Activated CD8-positive, alpha-beta memory T cell treated with anti-CD3 and anti-CD28 coated beads for 4 hours (primary cell): ENCODE measurements at places on chromosomes 7 and 10.

DNA sequence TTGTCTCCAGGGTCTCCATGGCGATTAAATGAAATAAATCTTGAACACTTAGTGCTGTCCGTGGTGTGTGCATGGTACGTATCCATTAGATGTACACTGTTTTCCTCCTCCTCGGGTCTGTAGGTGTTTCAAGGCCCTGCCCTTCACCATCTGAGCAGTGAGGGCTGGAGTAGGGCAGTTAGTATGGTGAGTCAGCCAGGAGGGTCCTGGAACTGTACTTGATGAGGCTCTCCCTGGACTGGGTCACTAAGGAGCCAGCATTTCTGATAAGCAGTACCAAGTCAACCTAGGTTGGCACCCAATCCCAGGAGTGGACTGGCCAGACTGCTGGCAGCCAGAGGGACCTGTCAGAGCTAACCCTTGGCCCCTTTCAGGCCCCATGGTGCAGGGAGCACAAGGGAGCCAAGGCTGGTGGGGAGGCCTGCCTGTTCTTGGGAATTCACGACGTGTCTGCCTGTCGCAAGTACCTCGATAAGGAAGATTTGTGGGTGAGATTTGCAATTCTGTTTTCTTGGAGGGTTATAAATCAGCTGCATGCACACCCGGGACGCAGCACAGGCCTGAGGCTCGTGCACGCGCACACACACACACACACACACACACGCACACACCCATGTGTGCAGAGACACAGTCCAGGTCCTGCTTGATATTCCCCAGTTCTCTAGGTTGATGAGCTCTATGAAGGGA, 114.2 kb downstream of the ZMIZ1 start:
- DNase-seq, result no peak

DNA sequence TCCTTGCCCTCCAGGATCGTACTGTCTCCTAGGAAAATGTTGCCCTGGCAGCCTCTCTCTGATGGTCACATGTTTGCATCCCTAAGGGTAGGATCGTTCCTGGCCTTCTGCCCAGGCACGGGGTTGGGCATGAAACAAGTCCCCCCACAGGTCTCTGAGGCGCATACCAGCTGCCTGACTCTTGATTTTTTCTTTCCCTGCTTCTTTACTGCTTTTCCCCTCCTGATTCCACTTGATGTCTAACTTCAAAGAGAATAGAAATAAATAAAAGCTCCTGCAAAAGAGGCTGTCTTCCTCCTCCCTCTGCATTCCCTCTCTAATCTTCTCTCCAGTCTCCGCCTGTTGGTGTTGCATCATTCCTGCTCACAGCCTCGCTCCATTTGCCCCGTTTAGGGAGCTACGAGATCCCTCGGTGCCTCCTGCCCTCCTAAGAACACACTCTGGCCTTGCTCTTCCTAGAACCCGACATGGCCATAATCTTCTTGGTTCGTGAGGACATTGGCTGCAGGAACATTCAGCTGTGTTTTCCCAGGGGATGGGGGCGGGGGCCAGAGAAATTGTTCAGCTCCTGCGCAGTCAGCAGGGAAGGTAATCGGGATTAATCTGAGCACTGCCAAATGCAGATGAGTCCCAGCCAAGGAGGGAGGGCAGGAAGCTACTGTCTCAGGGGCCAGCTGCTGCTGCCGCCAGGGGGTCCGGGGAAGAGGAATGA, 26.0 kb downstream of the LEP start:
- DNase-seq, result no peak

- no peak for DNase-seq
These were observed 49.7 kb upstream of the JAZF1 start for GRCh38 chr7:28230261-28230660.

DNA sequence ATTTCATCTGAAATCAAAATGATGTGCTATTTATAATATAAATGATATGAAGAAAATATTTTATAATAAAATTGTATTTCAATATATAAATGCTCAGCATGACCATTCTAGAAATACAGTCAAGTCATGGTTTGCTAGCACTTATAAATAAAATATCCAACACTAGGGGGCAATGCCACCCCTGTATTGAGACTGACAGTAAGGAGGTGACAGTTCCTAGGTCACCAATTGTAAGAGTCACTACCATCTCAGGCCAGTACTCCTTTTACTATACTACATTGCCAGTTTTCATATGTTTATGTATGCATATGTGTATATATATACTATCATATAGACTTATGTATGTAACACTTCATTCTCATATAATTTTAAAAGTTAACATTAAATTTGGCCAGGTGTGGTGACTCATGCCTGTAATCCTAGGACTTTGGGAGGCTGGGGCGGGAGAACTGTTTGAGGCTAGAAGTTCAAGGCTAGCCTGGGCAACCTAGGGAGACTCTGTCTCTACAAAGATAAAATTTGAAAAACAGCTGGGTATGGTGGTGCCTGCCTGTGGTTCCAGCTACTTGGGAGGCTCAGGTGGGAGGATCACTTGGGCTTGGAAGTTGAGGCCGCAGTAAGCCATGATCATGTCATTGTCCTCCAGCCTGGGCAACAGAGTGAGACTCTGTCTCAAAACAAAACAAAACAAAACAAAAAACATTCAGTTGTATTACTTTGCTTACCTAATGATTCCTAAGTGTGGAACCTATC, 2.4 kb upstream of the CNOT4 start:
- DNase-seq, result no peak

DNA sequence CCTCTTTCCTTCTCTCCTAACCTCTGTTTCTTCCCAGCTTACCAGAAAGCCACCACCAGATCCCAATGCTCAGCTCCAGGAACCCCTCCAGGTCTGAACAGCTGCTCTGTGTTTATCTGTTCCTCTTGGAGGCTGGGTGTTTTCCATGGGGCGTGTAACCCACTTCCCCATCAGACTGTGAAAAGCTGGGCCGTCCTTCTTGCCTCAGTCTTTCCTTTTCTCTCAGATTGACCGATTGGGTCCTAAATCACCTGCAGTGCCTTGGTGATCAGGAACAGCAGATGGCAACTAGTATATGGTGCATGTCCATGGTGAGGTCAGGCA, 4.8 kb downstream of the SH3PXD2A start:
- DNase-seq, result no peak

DNA sequence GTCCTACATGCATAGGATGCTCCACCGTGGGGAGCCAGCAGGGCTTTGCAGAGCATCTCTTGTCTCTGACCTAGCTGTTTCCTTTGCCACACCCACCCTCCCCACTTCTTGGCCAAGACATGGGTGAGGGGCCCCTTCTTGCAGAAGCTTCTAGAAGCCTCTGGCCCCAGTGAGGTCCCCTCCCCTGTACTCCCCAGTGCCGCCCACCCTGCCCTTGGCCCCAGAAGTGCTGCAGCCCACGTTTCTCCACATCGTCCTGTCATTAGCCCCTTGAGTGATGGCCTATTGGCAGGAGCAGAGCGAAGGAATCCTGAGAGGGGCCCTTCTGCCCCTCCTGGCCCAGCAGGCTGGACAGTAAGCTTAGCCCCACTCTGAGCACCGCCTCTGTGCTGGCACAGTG, 43.7 kb downstream of the ALOX5 start:
- DNase-seq, result no peak

DNA sequence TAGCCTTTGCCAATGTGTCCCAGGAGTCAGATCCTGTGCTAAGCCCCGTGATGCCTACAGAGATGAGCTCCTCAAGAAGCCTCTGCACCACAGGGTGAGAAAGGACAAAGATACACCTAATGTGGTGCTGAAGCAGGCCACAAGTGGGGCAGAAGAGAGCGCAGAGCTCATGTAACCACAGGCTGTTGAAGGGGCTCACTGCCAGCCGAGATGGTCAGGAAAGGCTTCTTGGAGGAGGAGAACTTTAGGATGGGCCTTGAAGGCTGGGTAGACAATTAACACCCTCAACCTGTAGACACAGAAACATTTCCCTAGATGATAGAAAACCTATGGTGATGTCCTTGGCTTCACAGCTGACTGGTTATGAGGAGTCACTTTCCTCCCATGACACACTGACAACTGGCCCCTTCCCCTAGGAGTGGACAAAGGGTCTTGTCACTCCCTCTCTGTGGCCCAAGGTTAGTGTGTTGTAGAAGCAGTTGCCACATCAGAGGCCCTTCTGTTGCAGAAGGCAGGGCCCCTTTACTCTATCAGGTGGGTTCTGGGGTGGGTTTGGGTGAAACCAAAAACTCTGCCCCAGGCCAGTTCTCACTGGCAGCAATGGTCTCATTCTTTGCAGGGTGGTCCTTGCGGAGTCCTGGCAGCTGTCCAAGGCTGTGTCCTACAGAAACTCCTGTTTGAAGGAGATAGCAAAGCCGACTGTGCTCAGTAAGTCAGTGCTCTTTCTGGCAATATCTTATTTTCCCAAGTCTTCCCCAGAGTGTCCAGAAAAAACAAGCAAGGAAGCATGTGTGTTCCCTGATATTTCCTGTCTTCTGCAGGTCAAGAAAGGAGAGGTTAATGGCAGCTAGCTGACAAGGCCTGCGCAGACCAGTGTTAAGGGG, 69.2 kb downstream of the MINDY4 start:
- DNase-seq, result no peak

- DNase-seq, result no peak
These were observed 6.2 kb upstream of the MARVELD1 start for GRCh38 chr10:97707134-97707861.

DNA sequence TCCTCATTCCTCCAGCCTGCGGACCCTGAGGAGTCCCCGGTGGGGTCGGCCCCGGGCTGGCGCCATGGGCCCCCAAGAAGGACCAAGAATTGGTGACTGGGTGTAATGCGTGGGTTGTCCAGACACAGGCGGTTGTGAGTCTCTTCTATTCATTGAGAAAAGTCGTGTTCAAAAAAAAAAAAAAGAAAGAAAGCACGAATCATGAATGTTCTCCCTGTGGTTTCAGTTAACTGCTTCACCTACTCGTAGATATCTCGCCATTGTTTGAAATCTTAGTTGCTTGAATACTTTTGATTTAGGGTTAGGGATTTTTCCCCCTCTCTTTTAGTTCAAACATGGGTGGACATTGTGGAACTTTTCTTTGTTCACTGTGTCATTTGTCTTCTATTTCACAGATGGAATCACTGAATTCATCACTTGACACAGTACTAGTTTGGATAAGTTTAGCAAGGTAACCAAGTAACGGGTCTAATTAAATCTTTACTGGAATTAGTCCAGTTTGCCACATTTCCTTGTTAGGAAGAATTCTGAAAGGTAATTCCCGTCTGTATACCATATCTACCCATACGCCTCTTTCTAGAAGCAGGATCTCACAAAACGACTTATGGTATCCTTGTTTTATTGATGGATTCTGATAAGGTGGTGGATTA, 775 bp downstream of the STARD3NL start:
- no peak for DNase-seq

- no peak for DNase-seq
These were observed 49.8 kb downstream of the EBF3 start for GRCh38 chr10:129914153-129914855.

DNA sequence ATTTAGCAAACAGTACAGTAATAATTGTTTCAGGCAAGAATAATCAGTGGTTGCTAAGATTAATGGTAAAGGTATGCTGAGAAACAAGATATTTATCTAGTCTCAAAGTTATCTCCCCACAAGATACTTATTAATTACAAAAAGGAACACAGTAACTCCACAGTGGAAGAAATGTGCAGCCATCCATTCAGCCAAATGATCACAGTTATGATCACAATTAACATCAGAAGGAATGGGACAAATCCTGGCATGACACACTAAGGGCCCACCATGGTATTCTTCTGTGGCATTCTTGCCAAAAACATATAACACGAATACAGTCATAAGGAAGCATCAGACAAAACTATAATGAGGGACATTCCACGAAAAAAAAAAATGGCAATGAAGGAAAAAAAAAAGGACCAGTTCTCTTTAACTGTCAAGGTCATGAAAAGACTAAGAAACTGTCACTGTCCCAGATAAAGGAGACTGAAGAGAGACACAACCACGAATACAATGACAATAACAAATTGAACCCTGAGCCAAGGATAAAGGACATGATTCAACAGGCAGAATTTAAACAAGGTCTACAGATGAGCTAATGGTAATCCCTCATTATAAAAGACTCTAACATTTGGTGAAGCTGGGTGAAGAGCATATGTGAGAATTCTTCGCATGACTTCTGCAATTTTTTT, 20.9 kb downstream of the NUDCD3 start:
- DNase-seq, result no peak

DNA sequence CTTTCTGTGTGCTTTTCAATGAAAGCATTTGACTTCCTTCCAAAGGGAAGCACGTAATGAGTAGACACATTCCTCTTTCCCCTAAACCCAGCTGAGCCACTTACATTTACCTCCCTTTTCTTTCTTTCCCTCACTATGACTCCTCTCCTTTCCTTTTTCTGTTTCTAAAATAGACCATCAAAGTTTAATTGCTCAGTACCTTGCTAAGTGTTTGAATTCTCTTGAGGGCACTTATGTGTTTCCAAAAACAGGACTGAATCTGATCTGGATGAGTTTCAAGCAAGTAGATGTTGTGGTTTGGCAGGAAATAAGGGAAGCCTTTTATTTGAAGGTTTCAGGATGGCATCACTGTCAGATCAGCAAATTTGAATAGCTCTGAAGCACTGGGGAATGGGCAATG, 396.2 kb downstream of the REEP3 start:
- DNase-seq, result no peak

DNA sequence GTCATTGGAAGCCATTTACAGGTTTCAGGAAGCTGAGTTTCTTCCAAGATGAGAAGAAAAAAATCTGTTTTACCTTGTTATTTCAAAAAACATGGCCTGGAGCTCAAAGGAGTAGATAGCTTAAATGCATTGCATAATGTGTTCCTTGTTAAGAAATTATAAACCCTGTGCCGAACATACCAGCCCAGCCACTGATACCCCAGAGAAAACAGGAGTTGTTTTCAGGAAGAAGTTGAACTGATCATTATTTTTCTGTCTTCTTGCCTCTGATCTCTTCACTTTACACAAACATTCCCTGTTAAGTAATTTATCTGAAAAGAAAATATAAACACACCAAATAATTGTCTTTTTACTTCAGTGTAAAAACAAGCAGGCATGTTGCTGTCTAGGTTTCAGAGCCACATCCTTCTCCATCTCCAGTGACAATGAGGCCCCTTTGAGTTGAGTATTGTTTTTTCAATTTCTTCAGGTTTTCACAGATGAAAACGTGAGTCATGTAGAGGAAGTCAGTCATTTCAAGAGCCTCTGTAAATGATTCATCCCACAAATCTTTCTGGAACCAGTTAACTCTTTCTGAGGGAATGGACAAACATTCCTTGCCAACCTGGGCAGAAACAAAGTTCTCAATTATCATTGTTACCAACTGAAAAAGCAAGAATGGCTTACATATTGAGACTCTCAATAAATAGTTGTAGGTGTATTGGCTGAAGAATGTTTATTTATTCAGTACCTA, 244.2 kb downstream of the IPMK start:
- DNase-seq, result no peak

- no peak for DNase-seq
These were observed 26.6 kb downstream of the ESYT2 start for GRCh38 chr7:158802535-158803366.

- DNase-seq, result no peak
These were observed 1.5 kb downstream of the SLC25A13 start for GRCh38 chr7:96320442-96320841.
